ENCODE measurements at places on chromosomes 2 and 18.

- DNase-seq: no peak
These were observed 248.4 kb downstream of the PID1 start for GRCh38 chr2:229022652-229023051.

DNA sequence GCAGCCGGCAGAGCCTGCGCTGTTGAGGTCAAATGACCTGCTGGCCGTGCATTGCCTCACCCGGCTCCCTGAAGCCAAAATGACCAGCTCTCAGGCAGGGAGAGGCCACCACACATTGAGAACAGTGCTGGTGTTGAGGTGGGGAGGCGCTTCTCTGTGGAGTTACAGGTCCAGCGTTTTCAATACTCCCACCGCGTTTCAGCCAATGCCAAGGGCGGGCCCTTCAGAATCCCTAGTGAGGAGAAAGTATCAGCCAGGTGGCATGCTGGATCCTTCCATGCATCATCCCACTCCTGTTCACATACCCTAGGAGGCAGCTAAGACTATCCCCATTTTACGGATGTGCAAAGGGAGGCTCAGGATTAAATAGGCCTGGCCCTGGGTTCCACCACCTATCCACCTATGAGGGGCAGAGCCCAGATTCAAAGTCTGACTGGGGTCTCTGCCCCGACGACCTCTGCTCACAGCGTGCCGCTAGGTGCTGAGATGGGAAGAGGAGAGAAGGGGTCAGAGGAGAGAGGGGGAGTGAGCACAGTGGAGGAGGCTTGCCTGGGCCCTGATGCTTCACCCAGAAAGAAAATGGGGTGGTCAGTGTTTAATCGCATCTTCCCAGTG is 137.6 kb upstream of the ID2 start:
- no peak for DNase-seq

DNA sequence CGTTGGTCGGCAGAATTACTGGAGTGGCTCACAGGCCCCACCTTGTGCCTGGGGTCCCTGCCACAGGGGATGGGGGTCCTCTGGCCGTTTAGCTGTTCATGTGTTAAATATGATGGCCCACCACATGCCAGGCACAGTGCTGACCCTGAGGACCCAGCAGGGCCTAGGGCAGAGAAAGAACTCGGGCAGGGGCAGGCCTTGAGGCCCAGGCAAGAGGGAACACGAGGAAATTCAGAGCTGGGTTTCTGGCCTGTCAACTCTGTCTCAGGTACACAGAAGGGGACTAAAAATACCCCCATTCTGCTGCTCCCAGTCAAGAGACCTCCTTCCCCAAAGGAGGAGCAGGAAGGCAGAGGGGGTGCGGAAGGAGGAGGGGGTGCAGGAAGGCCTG is 66.2 kb downstream of the DNMT3A start:
- no peak for DNase-seq

DNA sequence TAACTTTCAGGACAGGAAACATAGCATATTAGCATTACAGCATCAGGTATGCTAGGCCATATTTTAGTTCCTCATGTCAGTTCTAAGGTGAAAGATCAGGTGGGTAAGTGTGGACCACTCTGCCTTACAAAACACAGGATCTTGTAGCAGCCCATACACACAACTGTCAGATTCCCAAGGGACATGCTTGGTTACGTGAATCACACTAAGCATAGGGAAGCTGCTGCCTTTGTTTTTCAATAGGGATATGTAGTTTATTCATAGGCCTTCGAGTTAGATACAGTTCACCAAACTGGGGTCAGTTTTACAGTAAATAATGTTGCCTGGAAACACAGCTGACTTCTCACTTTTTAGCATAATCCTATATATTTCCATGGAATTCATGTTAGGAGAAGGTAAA is 116.1 kb upstream of the OTX1 start:
- DNase-seq: no peak

GRCh38 chr2:70964596-70965386 is 13.6 kb upstream of the ANKRD53 start:
- DNase-seq: peak; percentile 82

GRCh38 chr2:126657148-126657635 is 1.2 kb downstream of the GYPC start:
- DNase-seq: peak; percentile 57

DNA sequence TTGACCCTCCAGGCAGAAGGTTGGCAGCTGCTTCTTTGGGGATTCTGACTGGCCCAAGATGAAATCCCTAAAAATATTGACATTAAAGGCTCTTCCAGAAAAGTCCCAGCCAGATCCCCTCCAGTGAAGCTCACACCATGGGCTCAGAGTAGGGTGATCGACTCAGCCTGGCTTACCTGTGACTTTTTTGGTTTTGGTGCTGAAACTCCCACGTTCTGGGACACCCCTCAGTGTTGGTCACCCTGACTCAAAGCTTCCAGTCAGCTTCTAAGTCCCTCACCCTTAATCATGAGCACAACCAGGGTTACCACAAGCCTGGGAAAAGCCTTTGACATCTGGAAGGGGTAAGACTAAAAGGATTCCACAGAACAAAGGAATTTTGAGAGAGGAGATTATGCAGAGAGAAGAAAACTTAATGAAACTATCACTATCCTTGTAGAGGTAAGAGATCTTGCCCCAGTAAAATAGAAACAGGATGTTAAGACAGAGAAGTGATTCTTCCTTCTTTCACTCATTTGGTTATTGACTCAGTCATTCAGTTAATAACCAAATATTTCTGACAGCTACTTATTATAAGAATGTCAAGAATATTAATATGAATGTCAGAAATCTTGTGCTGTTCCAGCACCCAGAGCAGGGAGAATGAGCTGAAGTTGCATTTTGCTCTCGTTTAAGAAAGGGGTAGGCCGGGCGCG is 66.8 kb upstream of the SEC11C start:
- DNase-seq: no peak

DNA sequence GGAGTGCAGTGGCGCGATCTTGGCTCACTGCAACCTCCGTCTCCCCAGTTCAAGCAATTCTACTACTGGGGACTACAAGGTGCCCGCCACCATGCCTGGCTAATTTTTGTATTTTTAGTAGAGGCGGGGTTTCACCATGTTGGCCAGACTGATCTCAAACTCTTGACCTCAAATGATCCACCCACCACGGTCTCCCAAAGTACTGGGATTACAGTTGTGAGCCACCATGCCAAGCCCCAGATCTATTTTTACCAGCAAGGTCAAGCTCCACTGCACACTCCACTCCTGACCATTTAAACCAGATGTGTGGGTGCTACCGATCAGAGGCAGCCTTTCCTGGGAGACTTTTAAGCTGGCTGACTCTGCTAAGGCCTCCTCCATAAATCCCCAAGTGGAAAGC is 67.5 kb upstream of the CD226 start:
- no peak for DNase-seq

- no peak for DNase-seq
These were observed 56.9 kb upstream of the TMEM178A start for GRCh38 chr2:39608686-39609441.

- peak; percentile 26 for DNase-seq
These were observed 964 bp downstream of the ZBTB7C start for GRCh38 chr18:48408111-48408726.

Data from mesendoderm (in vitro differentiated cells).